ENCODE measurements at places on chromosomes 7 and 10.

DNA sequence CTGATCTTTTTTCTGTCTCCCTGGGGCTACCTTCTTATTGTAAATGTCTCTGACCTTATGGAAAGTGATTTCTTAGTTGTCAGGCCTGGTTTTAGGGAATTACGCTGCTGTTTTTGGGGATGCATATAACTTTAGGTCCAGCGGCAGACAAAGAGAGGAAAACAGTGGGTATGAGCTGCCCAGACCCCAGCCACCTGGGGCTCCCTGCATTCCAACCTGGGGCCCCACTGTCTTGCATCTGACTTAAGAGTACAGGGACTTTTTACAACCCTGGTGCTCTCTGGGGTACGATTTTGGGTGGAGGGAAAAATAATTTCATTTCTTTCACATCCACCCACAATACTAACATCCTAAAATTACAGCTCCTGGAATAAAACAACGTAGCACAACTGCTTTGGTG, 119.4 kb downstream of the PRPF18 start:
- no peak for DNase-seq

DNA sequence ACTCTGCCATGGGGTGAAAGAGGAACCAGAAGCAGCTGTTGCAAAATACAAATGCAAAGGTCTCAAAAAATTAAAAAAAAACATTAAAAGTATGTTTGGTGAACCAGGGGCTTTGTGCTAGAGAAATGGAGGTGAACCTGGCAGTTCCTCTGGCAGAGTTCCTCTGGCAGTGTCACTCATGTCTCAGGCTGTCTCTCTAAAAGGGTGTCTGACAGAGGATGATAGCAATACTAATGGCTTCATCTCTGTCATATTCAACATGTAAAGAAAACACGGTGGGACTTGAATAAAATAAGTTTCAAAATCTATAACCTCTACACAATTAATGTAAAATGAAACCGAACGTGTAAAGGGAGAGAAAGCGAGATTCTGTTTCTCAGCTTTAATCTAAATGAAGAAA, 375.7 kb upstream of the VWC2 start:
- DNase-seq: no peak

GRCh38 chr7:90668992-90669391, 72.9 kb downstream of the CDK14 start:
- no peak for DNase-seq

- DNase-seq: no peak
Measured at GRCh38 chr10:29932991-29933390, 126.4 kb downstream of the JCAD start.

DNA sequence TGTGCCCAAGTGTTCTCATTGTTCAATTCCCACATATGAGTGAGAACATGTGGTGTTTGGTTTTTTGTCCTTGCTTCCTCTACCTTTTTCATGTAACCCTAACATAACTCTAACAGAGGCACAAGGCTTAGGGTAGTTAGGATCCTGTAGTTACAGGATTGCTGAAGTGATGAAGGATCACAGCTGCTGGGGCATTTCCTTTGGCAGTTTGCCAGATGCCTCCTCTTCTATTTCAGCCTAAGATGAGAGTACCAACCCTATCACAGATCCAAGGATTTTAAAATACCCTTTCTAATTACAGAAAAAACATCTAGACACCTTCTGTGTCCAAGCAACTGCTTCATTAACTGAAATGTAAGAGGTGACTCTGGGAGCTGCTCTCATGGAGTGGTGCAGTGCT, 141.7 kb upstream of the COL1A2 start:
- DNase-seq: no peak

DNA sequence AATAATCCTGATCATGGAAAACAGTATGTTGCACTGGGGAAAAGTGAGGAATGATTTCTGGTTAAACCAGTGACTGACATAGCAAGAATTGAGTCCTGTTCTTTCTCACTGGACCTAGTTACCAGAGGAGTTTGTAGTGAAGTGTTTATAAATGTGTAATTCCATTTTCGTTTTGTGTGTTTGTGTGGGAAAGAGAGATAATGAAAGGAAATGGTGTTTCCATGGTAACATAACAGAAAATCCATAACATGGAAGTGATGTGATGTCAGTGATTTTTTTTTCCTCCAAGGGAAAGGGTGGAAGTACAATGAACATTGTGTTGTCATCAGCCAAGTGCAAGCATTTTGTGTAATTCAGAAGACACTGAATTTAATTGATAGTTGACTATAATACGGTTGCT, 283.9 kb downstream of the PLXDC2 start:
- DNase-seq: no peak

GRCh38 chr10:82813856-82814255, 938.9 kb downstream of the NRG3 start:
- DNase-seq: no peak

DNA sequence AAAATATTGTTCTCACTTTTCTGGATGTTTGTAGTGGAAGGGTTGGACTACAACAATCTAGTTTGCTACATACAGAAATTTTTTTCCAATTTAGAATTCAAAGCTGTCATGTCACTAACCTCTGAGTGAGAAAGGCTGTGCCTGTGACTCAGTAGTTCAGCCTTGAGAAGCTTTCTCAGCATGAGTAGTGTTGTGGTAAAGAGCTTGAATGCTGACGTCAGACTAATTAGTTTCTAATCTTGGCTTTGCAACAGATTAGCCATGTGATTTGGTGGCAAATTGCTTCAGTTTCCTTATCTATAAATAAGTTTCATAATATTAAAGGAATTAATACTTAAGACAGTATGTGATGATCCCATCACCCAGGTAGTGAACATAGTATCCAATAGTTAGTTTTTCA, 83.8 kb downstream of the ABCA13 start:
- DNase-seq: no peak

GRCh38 chr7:149595078-149595477, 97.5 kb upstream of the ZNF746 start:
- no peak for DNase-seq

- no peak for DNase-seq
Measured at GRCh38 chr7:134126146-134126545, 994 bp upstream of the LRGUK start.

DNA sequence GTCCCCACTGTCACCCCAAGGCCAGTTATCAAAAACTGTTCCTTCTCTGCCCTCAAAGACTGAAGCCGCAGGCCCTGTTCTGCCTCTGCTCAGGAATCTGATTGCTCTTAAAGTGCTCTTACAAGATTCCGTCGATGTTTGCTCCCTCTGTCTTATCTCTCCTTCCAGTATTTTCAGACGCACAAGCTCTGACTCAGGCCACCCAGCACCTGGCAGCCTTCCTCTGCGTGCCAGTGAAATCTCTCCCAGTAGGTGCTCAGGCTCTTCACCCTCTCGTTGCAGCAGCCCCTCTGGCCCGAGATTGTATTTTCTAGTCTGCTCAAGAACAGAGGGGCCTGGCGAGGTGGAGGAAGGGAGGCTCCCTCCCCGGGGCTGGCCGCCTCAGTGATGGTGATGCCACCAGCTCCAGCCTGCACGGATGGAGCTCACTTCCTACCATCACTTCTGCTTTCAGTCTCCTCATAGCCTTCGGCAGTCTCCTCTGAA, 276.2 kb downstream of the USP6NL start:
- no peak for DNase-seq

DNA sequence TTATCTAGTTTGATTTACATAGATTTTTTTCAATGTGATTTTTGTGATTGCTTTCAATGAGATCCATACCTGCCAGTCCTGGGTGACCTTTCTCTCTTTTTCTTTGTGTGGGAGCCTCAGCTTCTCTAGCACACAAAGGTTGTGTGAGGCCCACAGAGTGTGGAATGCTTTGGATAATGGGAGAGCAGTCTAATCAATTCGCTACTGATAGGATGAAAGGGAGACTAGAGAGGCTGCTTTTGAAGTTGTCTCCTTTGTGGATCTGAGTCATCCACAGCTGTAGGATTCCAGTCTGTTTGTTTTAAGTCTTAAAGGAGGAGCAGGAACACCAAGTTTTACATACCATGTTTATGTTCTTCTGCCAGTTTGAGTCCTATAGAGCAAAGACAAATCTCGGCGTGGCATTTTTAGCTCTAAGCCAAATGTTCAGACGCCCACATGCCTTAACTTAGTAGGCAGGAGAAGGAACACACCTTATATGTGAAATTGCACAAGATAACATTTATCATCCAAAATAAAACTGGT, 330.0 kb downstream of the ARL4A start:
- DNase-seq: no peak

DNA sequence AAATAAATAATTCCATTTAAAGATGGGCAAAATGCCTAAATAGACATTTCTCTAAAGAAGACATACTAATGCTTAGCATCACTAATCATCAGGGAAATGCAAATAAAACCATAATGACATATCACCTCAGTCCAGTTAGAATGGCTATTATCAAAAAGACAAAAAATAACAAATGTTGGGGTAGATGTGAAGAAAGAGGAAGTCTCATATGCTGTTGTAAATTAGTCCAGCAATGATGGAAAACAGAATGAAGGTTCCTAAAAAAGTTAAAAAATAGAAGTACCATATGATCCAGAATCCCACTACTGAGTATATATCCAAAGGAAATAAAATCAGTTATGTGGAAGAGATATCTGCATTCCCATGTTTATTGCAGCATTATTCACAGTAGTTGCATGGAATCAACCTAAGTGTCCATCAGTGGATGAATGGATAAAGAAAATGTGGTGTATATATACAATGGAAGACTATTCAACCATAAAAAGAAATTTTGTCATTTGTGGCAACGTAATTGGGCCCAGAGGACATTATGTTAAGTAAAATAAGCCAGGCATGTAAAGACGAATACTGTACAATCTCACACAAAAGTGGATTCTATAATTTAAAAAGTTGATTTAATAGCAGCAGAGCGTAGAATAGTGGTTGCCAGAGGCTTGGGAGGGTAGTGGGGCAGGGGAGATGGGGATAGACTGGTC, 52.0 kb downstream of the TCAF1 start:
- DNase-seq: no peak

DNA sequence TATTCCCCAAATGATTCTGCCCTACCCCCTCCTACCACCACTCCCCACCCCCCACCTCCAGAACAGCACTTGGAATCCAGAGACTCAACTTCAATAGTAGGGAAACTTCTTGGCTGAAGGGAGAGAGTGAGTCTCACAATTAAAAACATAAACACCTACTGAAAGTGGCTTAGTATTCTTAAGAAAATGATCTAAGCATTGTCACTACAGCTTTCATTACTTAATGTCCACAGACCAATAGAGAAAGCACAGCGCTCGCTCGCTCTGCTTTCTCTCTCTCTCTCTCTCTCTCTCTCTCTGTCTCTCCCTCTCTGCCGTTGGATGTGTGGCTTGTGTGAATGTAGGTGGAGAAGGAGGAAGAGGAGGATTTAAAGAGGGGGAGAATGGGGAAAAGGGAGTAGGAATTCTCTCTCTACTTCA, 1.5 kb upstream of the SEMA3A start:
- DNase-seq: no peak

DNA sequence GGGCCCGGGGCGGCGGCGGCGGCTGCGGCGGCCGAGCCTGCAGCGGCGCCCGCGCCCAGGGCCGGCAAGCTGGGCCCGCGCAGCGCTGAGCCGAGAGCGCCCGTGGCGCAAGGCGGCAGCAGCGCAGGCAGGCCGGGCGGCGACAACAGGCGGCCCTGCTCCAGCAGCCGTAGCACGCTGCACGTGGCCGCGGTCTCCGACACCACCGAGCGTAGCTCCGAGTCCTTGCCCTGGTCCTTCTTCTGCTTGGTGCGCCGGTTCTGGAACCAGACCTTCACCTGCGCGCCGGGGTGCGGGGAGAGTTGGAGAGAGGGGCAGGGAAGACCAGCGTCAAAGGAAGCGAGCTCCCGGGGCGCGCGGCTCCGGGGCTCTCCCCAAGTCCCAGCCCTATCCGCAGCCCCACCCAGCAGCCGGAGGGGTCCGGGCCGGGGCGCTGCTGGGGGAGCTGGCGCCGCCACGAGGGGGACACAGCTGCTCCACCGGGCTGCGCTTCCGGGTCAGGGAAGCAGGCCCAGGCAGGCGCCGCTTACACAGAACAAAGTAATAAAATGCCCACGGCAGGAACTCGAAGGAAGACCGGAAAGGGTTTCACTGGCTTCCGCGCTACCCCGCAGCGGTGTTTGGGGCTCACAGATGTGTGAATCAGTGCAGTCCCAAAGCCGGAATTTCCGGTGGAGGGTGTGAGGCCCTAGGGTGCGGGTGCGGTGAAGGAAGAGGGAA, 3.6 kb downstream of the VAX1 start:
- DNase-seq: no peak

- DNase-seq: no peak
Measured at GRCh38 chr7:25727446-25727845, 424.6 kb upstream of the NFE2L3 start.

DNA sequence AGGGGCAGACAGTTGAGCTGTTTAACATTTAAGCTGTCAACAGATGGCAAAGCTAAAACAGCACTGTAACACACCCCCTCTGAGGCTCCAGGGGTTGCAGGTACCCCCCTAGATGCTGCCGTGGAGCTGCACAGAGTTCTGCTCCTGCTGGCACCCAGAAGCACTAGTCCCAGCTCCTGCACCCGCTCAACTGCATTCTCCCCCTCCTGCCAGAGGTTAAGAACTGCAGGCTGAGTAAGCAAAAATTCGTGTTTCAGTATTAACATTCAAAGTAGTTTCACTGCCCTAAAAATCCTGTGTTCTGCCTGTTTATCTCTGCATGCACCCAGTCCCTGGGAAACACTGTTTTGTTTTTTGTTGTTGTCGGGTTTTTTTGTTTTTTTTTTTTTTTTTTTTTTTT, 790.8 kb upstream of the KCND2 start:
- DNase-seq: no peak

GRCh38 chr7:140042386-140042670, 20.4 kb downstream of the PARP12 start:
- no peak for DNase-seq

DNA sequence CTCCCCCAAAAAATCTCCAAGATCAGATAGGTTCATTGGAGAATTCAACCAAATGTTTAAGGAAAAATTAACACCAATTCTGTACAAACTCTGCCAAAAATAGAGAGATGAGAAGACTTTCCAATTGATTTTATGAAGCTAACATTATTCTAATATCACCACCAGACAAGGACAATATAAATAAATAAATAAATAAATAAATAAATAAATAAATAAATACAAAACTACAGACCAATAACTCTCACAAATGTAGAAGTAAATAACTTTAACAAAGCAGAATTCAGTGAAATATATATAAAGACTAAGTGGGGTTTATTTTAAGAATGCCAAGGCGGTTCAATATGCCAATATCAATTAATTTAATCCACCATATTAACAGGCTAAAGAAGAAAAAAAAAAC, 425.9 kb upstream of the GHITM start:
- DNase-seq: no peak

- no peak for DNase-seq
Measured at GRCh38 chr7:55191926-55192692, 173.0 kb upstream of the LANCL2 start.

Data from stimulated activated CD8-positive, alpha-beta memory T cell treated with anti-CD3 and anti-CD28 coated beads, Interleukin-7, amount 100 ng/mL, for 1 hour (primary cell).